Stimulated activated CD4-positive, alpha-beta T cell treated with anti-CD3 and anti-CD28 coated beads, Interleukin-4, amount 100 ng/mL, for 1 hour (primary cell): ENCODE measurements at places on chromosomes 7 and 10.
A peak's percentile ranks its signal among the peaks of the same experiment; 100 is the strongest.

GRCh38 chr7:43303740-43304241 is 191.3 kb downstream of the HECW1 start:
- peak; percentile 58 for DNase-seq

GRCh38 chr7:158277219-158278141 is 310.1 kb downstream of the PTPRN2 start:
- DNase-seq = no peak

GRCh38 chr10:22791665-22792064 is 77.3 kb upstream of the PIP4K2A start:
- no peak for DNase-seq

DNA sequence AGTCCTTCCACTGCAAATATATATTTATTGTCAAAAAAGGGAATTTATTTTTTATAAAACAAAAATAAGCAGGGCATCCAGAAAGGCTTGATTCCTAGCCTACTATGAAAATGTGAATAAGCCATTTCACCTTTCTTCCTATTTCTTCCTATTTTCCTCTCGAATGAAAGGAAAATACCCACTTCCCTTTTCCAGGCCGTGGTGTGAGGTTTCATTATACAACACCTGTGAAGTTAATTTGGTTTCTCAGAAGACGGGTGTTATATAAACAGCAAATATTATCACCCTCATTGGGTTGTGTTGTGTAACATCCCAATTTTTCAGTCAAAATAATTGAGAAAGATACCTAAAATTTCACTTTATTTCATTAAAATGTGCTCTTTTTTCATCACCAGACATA is 214.3 kb downstream of the DGKB start:
- DNase-seq = no peak

DNA sequence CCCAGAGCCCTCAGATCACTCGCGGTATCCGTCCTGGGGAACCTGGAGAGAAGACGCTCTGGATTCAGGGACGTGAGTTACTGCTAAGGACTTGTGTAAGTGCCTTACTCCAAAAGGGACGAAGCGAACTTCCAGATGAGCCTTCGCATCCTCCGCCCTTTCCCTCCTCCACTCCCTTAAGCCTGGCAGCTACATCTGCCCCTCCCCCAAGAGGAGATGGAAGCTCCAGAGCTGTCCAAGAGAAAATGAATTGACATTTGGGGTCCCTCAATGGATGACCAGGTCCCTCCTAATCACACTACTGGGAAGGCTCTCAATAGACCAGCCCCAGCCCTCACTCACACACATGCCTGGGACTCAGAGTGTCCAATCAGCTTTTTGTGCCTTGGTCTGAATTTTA is 31.3 kb upstream of the GDF10 start:
- no peak for DNase-seq

DNA sequence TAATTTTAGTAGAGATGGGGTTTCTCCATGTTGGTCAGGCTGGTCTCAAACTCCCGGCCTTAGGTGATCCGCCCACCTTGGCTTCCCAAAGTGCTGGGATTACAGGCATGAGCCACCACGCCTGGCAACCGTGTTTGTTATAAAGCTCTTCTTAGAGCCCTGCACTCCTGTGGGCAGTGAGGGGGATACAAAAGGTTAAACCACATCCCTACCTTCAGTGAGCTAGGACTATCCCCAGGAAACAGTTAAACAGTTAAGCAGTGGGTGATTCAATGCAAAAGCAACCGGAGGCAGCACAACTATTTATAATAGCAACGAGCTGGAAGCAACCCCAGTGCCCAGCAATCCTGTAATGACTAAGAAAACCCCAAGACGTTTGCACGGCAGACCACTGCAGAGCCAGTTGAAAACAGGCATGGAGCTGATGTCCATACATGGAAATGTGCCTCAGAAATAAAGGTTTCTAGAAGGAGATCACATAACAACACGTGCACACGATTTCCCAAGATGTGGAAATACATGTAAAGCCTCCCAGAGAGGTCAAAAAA is 107.2 kb upstream of the LYZL2 start:
- no peak for DNase-seq

DNA sequence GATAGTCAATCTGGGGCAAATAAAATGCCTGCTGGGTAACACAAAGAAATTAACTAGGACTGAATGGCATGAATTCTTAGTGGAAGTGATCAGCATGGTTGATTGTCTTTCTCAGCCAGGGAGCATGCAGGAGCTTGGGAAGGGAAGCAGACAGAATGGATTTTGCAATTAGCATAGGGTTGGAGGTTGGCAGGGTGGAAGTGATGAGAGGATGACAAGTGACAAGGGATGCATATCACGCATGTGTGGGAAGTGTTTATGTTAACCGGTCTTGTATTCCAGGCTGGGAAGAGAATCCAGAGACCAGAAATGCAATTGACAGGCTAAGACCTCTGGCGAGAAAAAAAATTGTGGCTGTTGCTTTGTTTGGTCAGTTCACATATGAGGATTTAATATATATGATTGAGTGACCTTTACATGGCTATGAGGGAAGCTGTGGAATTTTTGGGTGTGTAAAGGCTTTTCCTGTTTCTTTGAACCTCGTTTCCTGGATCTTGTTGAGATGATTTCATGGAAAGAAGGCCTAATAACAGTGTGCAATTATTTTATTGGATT is 8.3 kb downstream of the MDFIC start:
- no peak for DNase-seq

DNA sequence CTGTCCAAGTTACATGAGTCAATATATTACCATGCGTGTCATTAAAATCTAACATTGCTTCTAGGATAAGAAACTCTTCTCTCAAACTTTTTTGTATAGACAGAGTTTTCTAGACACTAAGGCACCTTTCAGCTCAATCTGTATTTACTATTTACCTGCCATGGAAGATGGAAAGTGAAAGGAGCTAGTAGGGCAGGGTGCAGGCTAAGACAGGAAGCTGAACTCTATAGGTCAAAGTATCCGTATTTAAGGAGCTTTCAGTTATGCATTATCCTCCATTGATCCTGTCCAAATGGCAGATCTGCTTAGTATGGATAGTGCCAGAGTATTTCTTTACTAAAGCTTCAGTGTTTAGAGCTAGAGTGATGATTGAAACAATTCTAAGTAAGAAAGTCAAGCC is 612.8 kb downstream of the IPMK start:
- DNase-seq = no peak

DNA sequence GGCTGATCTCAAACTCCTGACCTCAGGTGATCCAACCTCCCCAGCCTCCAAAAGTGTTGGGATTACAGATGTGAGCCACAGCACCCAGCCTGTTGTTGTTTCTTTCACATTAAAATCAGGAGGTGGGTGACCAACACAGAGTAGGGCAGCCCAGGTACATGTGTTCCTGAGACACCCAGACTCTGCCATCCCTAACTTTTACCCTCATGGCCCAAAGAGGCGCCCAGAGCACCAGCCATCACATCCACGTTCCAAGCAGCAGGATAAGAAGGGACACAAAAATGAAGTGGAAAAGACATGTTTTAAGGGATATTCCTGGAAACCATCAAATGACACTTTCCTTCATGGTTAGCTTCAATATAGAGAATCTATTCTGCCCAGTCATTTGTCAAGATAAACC is 159.6 kb upstream of the KLF6 start:
- DNase-seq = no peak

DNA sequence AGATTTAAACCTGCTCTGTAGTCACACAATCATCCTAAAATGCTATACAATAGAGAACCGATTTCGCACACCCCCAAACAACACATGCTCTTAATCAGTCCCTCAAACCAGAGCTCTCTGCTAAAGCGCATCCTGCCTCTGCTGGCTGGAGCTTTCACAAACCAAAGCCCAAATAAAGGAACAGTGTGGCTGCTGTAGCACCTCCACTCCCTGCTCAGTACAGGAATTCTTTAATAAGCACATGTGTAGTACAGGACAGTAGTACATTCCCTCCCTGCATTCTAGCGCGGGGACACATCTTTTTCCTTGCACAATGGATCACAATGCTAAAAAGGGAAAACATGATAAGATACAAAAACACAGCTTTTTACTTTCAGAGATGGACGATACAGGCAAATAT is 684.6 kb downstream of the MAGI2 start:
- no peak for DNase-seq

GRCh38 chr10:103231047-103231551 is 14.6 kb upstream of the RPEL1 start:
- DNase-seq = no peak

- no peak for DNase-seq
Measured at GRCh38 chr10:78300526-78300925, 266.9 kb downstream of the RPS24 start.

GRCh38 chr7:80601999-80602398 is 36.4 kb upstream of the CD36 start:
- DNase-seq = no peak

DNA sequence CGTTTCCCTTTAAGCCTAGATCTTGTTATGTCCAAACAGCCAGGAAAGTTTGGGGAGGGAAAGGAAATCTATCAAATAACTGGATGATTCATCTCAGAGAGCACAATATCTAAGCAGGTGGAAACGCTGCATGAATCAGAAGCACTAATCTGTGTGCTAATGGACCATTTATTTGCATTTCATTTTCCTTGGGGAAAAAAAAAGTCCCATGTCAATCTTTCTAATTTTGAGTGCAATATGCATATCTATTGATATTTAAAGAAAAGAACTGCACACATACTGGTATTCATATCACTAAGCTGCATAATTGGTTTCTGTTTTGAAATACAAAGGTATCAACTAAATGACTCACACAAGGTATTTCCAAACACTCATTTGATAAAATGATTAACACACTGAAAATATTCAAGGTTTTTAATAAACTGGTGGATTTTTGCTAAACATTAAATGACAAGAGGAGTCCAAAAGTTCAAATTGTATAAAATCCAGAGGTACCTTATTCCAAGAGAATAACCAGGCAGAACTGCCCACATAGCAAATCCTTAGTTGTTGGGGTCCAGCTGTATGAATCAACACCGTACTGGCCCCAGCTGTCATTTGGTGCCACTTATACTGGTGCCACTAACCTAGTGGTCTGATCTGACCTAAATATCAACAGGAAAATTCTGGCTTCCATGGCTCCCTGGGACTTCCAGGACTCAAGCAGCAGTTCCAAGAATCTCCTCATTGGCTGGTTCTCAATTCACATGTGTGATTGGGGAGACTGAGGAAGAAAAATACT is 122.2 kb upstream of the SP4 start:
- DNase-seq = no peak

- no peak for DNase-seq
Measured at GRCh38 chr10:14036233-14036632, 294.5 kb downstream of the FRMD4A start.

- DNase-seq = no peak
Measured at GRCh38 chr7:91929463-91929862, 11.2 kb upstream of the AKAP9 start.

GRCh38 chr7:44145479-44145968 is 4.4 kb upstream of the MYL7 start:
- peak; percentile 68 for DNase-seq

- DNase-seq = no peak
Measured at GRCh38 chr10:113739031-113739430, 12.5 kb upstream of the PLEKHS1 start.

DNA sequence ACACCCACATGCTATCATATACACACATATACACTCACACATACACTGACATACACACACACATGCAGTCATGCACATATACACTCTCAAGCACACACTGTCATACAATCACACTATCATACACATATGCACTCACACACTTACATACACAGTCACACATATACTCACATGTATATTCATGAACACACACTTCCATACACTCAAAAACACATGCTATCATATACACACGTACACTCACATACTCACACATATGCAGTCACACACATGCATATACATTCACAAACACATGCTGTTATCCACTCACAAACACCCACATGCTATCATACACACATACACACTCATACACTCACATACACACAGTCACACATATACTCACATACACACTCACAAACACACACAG is 71.0 kb upstream of the PLXNA4 start:
- DNase-seq = no peak

GRCh38 chr10:23337616-23338015 is 7.0 kb downstream of the C10orf67 start:
- no peak for DNase-seq

DNA sequence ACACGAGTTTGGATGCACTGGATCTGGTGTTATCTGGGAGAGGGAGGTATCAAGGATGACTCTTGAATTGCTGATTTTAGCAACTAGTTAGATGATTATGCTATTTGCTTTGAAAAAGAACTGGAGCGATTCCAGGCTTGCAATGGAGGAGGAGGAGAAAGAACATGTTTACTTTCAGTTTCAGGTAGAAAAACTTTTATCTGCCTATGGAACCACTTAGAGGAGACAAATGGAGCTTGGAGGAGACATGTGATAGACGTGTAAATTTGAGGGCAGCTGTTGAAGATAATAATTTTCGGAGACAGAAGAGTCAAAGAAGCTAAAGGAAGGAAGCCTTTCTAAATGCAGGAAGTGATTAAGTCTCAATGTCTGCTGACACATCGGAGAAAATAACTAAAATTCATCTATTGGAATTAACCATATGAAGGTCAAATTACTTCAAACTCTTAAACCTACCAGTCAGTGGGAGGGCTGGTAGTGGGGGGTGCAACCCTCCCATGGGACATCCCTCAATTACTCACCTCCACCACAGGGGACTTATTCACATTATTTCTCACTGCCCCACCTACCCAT is 56.4 kb upstream of the GNAI1 start:
- peak; percentile 11 for DNase-seq

DNA sequence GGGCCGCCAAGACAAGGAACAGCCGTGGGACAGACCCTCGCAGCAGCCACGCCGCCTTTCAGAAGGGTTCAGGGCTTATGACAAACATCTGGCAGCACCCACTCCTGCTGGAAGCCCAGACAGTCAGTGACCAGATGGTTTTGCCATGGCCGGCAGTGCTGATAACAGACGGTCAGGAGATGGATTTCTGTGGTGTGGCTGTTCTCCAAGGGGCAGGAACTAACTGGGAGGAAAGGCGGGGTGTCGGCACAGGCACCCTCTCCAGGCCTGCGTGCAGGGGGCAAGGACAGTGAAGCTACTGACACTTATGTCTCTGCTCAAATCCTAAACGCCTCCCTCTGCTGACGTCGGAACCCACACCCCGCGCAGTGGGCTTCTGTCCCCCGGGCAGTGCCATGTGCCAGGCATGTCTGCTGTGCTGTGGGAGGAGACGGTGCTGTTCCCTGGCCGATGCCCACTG is 416.1 kb downstream of the DNAJB6 start:
- DNase-seq = no peak

- DNase-seq = no peak
Measured at GRCh38 chr7:80940539-80941207, 21.8 kb upstream of the SEMA3C start.
